ENCODE measurements at places on chromosomes 16 and 17. TPM values are rescaled to one million over a fixed set of nuclear protein-coding genes. Genes with fewer than 3 reads are reported as not detected.

GRCh38 chr16:53053967-53054669, 673 bp upstream of the CHD9 start:
- DNase-seq: peak; percentile 35

- DNase-seq: no peak
Measured at GRCh38 chr16:69626256-69626655, 60.5 kb downstream of the NFAT5 start.

DNA sequence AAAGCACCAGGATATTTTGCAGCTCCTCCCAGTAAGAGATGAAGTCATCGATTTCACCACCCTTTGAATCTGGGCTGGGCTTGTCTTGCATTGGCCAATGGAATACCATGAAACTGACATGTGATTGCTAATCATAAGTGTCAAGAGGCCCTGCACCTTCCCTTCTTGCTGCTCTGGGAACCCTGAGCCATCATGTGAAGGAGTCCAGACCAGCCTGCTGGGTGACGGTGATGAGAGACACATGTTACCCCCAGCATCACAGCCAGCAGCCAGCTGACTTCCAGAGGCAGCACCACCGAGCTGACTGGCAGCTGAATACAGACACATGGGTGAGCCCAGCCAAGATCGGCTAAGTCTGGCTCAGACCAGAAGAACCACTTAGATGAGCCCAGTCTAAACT, 43.6 kb upstream of the CACNG4 start:
- DNase-seq: no peak

Gene LDAF1
- total RNA-seq: 19.4 TPM

- no peak for DNase-seq
Measured at GRCh38 chr17:4520894-4521600, 22.4 kb downstream of the SPNS2 start.

DNA sequence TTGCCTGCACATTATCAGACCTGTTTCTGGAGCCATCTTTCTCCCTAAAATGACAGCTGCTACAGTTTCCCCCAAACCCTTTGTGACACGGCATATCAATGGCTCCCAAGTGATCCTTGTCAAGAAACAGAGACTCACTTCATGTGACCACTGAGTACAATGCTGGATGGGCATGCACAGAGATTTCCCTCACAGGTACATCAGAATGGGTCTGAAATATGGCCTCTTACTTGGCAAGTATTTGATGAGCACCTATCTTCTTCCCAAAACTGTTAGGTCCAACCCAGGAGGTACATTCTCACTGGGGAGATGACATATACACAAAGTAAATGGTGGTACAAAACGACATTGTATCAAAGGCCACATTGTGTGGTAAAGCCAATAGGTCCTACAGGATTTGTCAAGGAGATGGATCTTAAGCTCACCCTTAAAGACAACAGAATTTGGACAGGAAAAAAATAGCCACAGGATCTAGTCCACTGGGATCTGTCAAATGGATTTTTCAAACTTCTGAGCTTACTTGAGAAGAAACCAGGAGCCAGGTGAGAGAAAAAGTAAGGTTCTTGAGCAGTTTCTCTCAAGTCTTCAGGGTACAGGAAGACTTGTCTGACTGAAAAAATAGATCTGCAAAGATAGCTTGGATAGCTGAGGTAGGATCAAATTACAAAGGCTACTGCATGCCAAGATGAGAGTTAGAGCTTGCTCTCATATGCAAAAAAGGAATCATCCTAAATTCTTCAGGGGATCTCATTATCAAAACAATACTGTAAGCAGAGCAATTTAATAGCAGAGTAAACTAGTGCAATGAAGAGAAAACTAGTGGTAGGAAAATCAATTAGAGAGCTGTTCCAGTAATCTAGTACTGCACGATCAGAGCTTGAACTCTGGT, 28.8 kb downstream of the RNF43 start:
- DNase-seq: no peak

DNA sequence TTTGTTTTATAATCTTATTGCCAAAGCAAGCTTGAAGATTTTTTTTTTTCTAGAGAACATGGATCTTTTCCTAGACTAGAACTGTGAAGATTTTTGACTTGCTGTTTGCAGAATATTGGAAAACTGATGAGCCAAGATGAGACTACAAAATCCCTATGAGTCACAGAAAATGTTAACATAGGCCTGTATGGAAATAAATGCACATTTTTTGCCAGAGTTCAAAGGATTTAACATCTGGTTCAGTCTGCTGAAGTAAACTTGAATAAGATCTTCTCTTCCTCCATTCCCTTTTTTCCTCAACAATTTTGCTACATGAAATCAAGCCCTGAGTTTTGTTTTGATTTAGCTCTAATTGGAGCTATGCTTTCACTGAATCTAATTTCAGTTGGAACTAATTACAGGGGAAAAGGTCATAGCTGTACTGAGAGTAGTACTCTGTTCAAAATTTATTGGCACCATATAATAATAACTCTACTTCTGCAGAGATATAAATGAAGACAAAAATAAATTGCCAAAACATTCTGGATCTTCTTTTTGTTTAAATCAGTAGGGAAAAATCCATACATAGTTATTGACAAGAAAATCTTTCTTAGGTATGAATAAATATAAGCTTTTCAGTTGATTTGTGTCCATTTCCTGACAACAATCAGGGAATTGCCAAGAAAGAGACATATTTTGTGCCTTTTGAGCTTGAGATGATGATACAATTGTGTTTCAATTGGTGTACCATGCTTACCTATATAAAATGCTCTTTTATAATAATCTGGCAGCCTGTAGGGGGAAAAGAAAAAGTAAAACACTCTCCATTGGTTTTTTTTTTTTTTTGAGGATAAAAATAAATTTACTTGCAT, 387.5 kb upstream of the GOT2 start:
- DNase-seq: no peak

- no peak for DNase-seq
Measured at GRCh38 chr17:31693433-31694220, 165.4 kb downstream of the COPRS start.

Gene KRT20
- total RNA-seq: not detected

Gene SNAI3
- 1.2 TPM for total RNA-seq

DNA sequence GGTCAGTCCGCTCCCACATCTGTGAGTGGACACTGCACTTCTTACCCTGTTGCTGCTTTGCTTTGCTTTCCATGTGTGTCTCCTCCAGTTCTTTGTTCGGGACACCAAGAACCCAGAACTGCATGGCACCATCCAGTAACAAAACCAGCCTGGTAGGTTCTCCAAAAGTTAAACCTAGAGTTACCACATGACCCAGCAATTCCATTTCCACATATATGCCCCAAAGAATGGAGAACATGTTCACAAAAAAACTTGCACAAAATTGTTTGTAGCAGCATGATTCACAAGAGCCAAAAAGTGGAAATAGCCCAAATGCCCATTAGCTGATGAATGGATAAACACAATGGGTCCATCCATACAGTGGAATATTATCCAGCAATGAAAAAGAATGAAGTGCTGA, 10.3 kb upstream of the CCL22 start:
- no peak for DNase-seq

DNA sequence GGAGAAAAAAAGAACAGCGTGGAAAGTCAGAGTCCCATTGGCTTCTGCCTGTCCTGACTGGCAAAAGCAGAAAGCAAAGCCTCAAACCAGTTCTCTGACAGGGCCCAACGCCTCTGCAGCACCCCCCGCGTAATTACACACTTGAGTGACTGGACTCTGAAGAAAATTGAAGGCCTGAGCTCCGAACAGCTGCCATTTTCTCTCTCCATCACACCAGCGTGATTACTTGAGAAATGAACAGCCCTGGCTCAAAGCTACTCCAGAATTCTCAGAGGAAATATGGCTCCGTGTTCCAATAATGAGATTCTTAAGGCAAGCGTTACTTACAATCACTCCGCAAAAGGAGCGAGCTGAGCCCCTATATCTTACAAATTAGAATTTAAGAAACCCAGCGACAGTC, 142.7 kb upstream of the C17orf78 start:
- no peak for DNase-seq

- no peak for DNase-seq
Measured at GRCh38 chr16:77324729-77325128, 110.1 kb downstream of the ADAMTS18 start.

GRCh38 chr17:14621826-14622614, 321.1 kb downstream of the HS3ST3B1 start:
- no peak for DNase-seq
